ENCODE measurements at places on chromosomes 12 and 14.

GRCh38 chr14:102778338-102779083 lies 1.3 kb downstream of the TRAF3 start:
- peak; percentile 21 for DNase-seq

DNA sequence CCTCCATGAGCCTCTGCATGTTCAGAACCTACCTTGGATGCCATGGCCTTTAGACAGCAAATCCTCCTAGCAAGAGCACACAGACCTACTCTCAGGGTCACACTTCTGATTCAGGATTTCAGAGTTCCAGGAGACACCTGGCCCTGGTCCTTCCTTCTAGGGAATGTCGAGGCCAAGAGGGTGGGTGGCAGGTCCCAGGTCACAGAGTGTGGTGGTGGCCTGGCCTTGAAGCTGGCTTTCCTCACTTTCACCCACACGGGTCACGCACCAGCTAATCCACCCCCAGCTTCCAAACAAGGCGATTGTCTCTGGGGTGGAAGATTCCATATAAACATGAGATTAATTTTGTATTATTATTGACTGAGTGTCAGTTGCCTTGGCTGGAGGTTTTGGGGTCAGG lies 328.3 kb upstream of the RTL1 start:
- no peak for DNase-seq

GRCh38 chr12:76152181-76152807 lies 67.8 kb upstream of the NAP1L1 start:
- DNase-seq = no peak

- DNase-seq = no peak
These were observed 69.9 kb downstream of the RBM19 start for GRCh38 chr12:113896194-113896593.

GRCh38 chr12:116261525-116262100 lies 15.9 kb downstream of the MED13L start:
- DNase-seq = no peak

GRCh38 chr14:34507459-34507858 lies 32.0 kb downstream of the EAPP start:
- no peak for DNase-seq

GRCh38 chr14:30191639-30192279 lies 264.1 kb upstream of the PRKD1 start:
- DNase-seq = no peak

GRCh38 chr14:94043756-94044475 lies 17.8 kb downstream of the OTUB2 start:
- DNase-seq = no peak

- DNase-seq = no peak
These were observed 900.9 kb downstream of the FLRT2 start for GRCh38 chr14:86430853-86431252.

GRCh38 chr14:72126561-72126960 lies 194.3 kb downstream of the RGS6 start:
- DNase-seq = no peak

DNA sequence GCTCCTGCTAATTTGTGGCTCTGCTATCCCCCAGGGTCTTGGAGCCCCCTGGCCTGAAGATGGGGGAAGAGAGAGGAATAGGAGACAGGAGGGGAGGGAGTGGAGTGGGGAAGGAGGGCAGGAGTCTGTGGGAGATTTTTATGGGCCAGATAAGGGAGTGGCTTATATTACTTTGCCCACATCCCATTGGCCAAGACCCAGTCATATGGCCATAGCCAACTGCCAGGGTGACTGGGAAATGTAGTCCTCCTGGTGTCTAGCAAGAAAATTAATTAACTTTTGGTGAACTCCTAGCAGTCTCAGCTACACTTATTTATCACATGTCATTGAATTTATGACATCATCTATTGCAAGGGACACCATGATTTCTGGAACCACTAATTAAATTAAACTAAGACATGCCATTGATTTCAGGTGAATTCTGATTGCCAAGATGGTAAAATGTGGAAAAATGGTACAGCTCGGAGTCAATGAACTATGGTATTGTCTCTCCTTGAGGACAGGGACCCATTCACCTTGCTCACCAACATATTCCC lies 50.3 kb downstream of the ESRRB start:
- no peak for DNase-seq

DNA sequence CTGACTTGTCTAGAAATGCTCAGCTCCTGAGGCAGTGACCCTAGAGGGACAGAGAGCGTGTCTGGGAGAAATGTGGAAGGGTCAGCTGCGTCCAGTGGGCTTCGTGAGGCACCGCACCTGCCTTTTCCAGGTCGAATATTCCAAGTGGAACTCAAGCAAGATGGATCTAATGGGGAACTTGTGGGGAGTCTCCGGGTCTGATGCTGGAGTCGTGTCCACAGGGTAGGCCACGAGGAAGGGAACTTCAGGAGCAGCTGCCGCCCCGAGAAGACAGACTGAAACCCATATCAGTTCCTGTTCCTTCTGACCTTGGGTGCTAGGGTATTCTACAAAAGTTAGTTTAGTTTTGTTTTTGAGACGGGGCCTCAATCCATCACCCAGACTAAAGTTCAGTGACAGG lies 67.5 kb downstream of the TNFAIP2 start:
- DNase-seq = no peak

DNA sequence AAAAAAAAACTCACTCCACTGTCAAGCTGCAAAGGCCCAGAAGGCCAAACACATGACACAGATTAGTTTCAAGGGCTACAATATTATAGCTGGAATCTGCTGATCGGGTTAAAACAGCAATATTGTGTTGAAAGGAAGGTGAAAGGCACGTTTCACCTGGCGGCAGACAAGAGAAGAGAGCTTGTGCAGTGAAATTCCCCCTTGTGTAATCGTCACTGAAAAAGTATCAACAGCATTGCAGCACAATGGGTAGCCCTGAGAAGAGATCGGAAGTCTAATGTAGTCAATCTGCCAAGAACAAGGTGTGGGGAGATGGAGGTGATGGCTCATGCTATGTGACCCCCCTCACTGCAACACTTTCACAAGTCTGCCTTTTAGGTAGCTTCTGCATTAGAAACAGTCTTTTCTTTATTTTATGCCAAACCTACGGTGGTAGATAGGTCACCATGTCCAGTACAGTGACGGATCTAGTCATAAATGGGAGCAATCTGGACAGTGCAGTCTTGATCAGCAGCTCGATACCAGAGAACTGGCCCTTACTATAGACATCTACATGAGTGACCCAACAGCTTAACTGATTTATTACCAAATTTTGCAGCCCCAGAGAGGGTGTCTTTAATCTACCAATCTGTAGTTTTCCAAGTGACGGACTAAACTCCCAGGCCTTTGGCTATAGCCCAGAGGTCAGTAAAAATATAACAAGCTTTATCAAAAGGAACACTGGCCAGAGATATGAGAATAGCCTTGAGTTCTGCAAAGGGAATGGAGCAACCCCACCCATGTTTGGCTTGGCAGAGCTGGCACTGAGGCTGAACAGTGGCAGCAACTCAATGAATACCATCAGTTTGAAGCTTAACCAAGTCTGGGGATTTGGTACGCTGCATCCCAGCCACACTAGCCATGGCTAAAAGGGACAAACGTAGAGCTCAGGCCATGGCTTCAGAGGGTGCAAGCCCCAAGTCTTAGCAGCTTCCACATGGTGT lies 35.4 kb downstream of the SPTSSA start:
- DNase-seq = no peak

- DNase-seq = no peak
These were observed 1300.5 kb upstream of the TMEM132C start for GRCh38 chr12:126966498-126966897.

DNA sequence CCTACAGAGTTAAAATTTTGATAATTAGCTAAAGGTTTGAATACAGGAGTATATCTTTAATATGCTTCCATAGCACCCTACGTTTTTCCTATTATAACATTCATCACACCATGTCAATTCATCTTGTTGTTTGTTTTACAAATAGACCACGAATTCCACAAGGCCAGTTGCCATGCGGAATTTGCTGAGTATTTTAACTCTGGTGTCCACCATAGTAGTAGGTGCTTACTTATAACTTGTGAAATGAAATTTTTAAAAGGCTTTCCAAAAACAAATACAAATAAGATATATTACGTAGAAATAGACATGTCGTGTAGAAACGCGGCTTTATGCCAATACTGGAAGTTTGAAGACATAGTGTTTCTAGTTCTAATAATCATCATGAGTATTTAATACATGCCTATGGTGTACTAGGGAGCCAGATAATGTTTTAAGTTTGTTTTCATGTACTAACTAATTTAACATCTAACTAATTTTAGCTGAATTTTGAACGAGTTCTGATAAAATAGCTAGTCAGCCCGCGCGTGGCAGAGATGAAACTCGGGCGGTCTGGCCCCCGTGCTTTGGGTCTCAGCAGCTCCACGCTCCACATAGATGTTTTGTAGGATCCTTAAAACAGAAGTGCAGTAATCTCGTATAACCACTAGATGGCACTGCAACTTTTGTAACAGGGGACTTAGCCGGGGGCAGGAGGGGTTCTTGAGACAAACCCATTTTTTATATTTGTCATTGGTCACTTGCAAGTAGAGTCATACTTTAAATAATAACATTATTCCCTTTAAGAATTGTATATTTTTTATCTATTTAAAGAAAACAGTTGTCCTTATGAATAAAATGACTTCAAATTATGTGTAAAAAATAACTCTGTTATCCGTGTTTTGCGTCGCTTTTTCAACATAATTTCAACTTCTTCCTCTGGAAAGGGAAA lies 10.2 kb downstream of the CD69 start:
- peak; percentile 59 for DNase-seq

DNA sequence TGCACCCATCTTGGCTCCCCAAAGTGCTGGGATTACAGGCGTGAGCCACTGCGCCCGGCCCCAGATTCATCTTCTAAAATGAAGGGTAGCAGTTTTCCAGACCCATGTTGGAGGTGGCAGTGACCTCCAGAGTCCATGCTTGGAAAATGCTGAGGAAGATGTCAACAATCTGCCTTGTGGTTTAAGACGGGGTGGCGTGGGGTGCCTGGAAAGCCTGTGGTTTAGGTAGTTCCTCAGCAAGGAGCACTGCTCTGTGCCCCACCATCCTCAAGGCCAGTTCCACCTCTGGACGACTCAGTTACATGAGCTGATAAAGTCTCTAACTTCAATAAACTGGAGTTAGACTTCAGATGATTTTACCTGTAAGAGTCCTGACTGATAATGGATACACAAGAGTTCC lies 48.6 kb downstream of the DRAM1 start:
- no peak for DNase-seq

- no peak for DNase-seq
These were observed 20.6 kb upstream of the PCNX1 start for GRCh38 chr14:70886421-70887206.

GRCh38 chr12:10612110-10612509 lies 1.3 kb downstream of the MAGOHB start:
- DNase-seq = no peak
